ENCODE measurements at places on chromosomes 11 and 22.

- DNase-seq: no peak
Observed at GRCh38 chr22:49101873-49102272, 725.8 kb downstream of the BRD1 start.

GRCh38 chr11:94472916-94473799 is 20.5 kb downstream of the MRE11 start:
- no peak for DNase-seq

- no peak for DNase-seq
Observed at GRCh38 chr11:76266286-76267100, 60.2 kb upstream of the WNT11 start.

DNA sequence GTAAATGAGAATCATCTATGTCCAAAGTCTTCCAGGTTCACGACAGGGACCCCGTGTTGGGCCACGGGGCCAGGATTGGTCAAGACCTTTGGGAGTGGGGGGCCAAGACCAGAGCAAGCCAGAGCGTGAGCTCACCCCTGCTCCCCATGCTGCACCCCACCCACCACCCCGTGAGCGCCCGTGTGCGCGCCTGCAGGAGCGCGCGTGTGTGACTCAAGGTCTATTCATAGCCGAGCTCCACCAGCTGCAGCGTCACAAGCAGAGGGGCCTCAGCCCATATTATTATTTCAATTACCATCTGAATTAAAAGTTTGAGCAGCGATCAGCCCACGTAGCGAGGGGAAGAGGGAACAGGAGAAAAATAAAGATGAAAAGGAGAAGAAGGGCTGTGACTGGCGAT is 5.2 kb downstream of the KCNJ4 start:
- DNase-seq: no peak

DNA sequence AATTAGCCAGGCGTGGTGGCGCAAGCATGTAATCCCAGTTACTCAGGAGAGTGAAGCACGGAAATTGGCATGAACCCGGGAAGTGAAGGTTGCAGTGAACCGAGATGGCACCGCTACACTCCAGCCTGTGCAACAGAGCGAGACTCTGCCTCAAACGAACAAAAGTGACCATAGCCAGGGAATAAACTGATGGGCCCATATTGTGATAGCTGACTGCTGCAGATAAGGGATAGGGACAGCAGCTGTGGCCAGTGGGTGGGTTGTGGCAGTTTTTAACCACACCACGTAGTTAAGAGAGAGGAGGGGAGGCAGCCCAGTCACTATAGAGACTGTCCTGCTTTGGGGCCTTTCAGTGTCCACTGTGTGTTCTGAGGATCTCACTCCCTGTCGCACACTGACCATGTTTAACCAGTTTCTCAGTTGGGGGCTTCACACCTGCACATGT is 58.9 kb downstream of the PISD start:
- DNase-seq: no peak
